ENCODE measurements at places on chromosomes 7 and 10.

DNA sequence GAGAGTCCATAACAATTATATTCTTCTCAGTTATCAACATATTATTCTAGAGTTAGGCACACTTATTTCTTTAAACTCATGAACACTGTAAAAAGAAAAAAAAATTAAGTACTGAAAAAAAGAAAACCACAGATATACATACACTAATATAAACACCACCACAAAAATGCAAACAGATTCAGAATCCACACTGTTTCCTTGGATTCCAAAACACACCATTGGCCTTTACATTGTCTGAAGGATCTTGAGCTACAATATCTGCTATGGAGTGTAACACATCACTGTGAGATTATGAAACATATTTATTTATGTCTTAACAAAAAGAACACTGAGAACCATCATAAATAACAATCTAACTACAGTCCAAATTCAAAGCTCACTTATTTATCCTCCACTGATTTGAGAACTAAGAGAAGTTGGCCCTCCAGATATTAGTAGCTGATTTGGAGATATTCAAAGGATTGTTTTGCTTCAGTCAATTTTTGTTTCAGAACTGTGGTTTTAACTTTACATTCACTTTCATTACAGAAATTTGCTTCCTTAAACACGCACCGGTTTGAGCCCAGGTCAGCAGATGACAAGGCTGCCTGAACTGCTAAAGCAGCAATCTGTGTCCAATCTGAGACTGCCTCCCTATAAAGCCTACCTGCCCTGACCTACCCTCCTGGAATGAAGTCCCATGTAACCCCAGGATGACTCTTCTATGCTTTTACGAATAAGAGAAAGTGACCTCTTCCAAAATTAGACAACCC is 47.0 kb upstream of the CDK1 start:
- DNase-seq: no peak

- DNase-seq: no peak
These were observed 82.6 kb upstream of the PCGF5 start for GRCh38 chr10:91137822-91138221.

GRCh38 chr7:55570218-55570873 is 2.0 kb downstream of the VOPP1 start:
- DNase-seq: no peak

DNA sequence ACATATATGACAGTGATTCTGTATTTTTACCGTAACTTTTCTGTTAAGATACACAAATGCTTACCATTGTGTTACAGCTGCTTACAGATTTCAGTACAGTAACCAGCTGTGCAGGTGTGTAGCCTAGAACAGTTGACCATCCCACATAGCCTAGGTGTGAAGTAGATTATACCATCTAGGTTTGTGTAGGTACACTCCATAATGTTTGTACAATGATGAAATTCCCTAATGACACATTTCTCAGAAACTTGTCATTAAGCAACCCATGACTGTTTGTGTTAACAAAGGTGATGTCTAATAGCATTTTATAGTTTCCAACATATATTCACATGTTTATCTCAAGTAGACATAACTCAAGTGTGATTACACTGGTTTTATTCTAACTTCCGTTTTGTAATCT is 218.5 kb downstream of the PLXDC2 start:
- DNase-seq: no peak

DNA sequence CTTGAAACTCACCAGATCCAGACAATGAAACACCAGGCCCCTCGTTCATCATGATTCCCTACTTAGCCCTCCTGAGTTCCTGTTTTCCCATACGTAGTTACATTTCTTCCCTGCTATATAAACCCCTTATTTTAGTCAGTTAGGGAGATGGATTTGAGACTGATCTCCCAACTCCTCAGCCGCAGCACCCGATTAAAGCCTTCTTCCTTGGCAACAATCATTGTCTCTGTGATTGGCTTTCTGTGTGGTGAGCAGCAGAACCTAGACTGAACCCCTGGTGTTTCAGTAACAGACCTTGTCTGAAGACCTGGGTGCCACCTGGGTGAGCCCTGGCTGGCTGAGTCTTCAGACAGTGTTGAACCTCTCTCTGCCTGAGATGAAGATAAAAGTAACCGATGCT is 118.0 kb downstream of the OAT start:
- DNase-seq: no peak

DNA sequence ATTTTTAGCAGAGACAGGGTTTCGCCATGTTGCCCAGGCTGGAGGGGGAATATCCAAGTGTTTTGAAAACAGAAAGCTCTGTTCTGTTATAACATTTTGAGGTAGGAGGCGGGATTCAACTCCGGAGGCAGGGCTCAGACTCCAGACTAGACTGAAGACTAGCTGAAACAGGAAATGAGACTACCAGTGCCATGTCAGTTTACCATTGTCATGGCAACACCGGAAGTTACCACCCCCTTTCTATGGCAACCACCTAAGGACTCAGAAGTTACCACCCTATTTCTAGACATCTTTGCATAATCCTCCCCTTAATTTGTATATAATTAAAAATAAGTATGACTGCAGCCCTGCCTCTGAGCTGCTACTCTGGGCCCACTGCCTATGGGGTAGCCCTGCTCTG is 1069.1 kb upstream of the AUTS2 start:
- no peak for DNase-seq

GRCh38 chr10:12644380-12645144 is 295.2 kb downstream of the CAMK1D start:
- DNase-seq: no peak

GRCh38 chr10:36281831-36282331 is 639.8 kb upstream of the FZD8 start:
- DNase-seq: no peak

GRCh38 chr7:150964593-150965111 is 13.5 kb downstream of the KCNH2 start:
- no peak for DNase-seq

DNA sequence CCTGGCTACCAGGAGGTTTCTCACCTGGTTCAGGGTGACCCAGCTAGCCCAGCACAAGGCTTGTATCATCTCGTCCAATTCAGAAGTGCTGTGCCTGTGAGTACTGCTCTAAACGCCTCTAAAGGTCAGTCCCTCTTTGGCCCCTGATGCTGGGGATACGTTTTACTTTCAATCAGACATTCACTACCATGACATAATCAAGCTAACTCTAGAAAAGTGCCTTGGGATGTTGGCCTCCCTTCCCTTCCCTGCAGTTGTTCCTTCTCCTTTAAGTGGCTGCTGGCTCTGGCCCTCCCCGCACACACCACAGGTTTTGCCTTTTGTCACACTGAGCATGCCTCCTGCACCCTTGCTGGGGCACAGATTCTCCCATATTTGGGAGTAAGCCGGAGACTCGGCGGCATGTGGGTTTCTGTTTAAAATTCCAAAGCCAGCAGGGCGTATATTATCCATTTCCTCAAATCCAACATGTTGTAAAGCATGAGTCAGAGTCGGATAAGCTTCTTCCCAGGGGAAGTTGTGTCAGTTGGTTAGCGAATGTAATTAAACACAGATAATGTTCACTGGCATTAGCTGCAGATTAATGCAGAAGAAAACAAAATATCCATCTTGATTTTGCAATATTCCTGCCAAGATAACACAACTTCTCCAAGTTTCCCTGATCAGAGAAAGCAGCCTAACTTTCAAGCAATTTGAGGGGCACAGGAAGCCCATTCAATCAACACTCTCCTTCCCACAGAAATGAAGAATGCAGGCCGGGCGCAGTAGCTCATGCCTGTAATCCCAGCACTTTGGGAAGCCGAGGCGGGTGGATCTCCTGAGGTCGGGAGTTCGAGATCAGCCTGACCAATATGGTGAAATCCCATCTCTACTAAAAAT is 31.8 kb upstream of the VCL start:
- DNase-seq: no peak

DNA sequence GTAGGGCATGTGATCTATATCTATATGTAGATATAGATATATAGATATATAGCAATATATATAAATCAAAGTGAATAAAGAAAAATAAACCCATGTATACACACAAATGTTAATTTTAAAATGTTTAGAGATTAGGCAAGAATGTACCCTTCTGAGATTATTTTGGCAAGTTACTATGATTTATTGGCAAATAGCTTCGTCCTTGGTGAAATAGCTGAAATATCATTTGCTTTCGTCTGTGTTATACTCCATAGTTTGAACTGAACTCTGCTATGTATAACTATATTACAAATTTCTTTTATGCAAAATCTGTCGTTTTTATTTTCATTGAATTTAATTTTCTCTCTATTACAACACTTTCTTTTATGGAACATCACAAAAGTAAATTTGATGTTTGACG is 57.5 kb downstream of the CPED1 start:
- no peak for DNase-seq

- DNase-seq: no peak
These were observed 3.1 kb upstream of the SMURF1 start for GRCh38 chr7:99146979-99147378.

DNA sequence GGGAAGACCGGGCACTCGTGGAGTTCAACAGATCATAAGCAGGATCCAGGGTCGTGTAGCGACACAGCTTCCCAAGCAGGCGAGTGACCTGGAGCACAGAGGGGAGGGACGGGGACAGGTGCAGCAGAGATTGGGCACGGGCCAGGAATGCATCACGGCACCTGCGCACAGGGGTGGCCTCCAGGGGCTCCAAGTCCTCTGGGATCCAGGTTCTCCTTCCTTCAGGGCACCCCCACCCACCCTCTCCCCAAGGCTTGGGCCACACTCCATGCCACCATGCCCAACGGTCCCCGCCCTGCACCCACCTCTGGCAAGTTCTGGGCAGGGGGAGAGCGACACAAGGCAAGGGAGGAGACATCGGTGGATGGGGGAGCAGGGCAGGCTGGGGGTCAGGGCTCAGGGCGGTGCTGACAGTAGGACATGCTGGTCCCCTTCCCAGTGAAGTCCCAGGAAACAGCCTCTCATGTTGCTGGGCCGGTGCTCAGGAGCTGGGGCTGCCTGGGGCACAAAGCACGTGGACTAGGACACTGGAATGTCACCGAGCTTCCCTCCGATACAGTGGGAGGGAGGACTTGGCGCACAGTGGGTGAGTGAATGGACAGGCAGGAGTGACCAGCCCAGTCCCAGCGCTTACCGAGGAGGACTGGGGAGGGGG is 597.3 kb downstream of the PTPRN2 start:
- no peak for DNase-seq

Measured in stimulated activated CD4-positive, alpha-beta T cell treated with anti-CD3 and anti-CD28 coated beads, Interleukin-15, amount 100 ng/mL, for 48 hours (primary cell).